ENCODE measurements at places on chromosomes 12 and 14. TPM values are rescaled to one million over a fixed set of nuclear protein-coding genes. Genes with fewer than 3 reads are reported as not detected.

Gene HSPA2
- total RNA-seq = 5.5 TPM

Gene ZBTB1
- total RNA-seq = 25.7 TPM

Gene ESYT1
- total RNA-seq = 148 TPM

Gene NDRG2
- total RNA-seq = not detected

Gene CMA1
- not detected for total RNA-seq

Gene TOMM20L
- not detected for total RNA-seq

Gene ESR2
- not detected for total RNA-seq

Gene PAH
- total RNA-seq = not detected

Gene DACT1
- total RNA-seq = 4.5 TPM

Gene KRT6C
- total RNA-seq = not detected

Gene RILPL1
- 21.1 TPM for total RNA-seq

Gene MSI1
- total RNA-seq = not detected

Gene CCDC177
- not detected for total RNA-seq

Gene MCRS1
- 52.4 TPM for total RNA-seq

Gene EEA1
- total RNA-seq = 40.7 TPM

Gene TAS2R8
- not detected for total RNA-seq
